Mucosa of descending colon (tissue), 3 donors: ENCODE measurements at places on chromosomes 1 and 21. TPM values are rescaled to one million over a fixed set of nuclear protein-coding genes. Genes with fewer than 3 reads are reported as not detected.

DNA sequence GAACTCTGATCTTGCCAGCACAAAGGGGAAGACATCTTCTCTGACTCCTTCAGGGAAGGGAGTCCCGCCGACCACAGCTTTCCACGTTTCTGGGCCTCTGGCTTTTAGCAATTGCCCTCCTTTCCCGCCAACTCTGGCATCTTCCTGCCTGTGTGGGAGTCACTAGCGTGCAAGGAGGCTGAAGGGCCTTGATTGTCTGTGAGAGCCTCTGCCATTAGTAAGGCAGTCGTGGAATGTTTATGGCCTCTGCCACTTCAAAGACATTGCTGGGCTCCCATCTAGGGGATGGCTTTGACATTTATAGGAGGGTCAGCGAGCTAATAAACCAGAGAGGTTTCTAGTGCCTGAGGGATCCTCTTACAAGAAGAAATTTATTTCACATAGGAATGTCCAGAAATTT, 14.3 kb upstream of the PROK1 start:
- no peak for DNase-seq

DNA sequence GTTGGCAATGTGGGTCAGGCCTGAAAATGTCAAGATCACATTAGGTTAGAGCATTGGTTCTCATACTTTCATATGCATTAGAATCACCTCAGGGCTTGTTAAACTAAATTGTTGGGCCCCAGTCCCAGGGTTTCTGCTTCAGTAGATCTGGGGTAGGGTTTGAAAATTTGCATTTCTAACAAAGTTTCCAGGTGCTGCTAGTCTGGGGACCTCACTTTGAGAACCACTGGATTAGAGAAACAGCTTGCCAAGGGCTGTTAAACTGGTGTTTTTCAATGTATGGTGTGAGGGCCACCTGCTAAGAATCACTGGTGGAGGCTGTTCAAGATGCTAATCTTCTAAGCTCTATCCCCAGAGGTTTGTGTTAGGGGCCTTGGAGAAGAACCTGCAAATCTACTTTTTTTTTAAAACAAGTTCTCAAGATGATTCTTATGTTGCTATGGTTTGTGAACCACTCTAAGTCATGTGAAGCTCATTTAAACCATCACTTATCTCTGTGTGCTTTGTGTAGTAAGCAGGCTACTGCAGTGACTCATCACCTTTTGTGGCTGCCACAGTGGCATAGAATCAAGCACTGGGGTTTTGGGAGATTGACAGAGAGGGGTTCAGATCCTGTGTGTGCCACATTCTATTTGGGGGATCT, 152.2 kb downstream of the S1PR1 start:
- DNase-seq = no peak

DNA sequence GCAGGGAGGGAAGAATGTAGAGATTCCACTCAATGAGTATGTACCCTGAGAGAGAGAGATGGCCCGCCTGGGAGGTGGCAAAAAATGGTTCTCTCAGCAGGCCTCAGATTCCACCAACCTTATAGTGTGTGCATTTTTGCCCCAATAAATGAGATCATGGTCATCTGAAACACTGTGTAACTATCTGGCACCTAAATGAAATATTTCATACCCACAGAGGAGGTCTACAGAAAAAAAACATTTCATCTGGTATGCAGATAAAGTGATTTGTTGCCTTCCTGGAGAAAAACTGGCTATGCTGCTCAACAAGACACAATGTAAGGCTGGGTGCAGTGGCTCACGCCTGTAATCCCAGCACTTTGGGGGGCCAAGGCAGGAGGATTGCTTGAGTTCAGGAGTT, 4.9 kb downstream of the TMCO2 start:
- no peak for DNase-seq

DNA sequence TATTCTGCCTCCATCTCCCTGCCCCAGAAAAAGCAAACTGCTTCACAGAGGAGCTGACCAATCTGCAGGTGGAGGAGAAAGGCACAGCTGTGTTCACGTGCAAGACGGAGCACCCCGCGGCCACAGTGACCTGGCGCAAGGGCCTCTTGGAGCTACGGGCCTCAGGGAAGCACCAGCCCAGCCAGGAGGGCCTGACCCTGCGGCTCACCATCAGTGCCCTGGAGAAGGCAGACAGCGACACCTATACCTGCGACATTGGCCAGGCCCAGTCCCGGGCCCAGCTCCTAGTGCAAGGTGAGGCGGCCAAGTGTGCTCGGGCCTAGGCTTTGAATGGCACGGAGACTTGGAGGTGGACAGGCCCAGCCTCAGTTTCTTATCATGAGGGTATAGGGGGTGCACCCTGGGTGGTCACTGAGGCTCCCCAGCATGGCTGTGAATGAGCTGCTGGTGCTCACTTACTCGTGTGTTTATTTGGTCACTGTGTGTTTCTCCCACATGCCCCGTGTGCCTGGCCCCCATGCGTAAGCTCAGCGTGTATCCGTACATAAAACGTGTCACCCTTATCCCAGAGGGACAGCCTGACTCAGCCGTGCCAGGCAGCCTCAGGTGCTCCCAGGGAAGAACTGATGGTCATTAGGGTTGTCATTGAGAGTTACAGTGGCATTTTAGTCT, 75.8 kb downstream of the OBSCN start:
- no peak for DNase-seq

Gene G0S2
- total RNA-seq = 5.8 TPM

GRCh38 chr1:44318097-44319088, 36.7 kb downstream of the ERI3 start:
- peak; percentile 71 for DNase-seq

- peak; percentile 56 for DNase-seq
These were observed 4.9 kb upstream of the PROX1 start for GRCh38 chr1:213982672-213983492.

DNA sequence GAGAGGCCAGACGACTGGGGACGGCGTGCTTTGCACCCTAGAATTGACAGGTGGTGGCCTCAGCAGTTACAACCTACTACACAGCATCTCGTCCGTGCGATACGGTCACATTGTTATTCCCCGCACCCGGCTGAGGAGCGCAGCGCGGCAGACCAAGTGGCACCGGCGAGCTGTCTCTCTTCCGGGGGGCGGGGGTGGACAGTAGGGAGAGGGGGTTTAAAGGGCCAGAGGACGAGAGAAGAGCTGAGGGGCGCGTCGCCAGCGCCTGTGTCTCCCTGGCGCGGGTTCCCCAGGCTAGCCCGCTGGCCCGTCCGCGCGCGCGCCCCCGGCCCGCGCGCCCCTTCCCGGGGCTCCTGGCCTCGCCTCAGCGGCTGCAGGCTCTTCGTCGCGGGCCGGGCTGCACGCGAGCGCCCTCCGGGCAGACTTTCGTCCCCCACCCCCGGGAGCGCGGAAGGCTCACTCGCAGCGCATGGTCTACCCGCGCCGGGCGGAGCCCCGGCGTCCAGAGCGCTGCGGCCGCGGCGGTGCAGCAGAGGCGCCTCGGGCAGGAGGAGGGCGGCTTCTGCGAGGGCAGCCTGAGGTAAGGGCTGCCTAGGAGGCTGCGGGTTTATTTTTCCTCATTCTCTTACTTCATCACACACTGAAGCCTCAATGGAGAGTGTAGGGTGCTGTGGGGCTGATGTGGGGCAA, at the start of gene PDE4B:
Gene PDE4B (plus strand): TSS at position 227 of the 690 bp plus-strand sequence.
- peak; percentile 40 for DNase-seq

- DNase-seq = no peak
These were observed 7.9 kb downstream of the DYRK3 start for GRCh38 chr1:206643118-206643698.

Gene SLC25A34
- 15.7 TPM for total RNA-seq
